ENCODE measurements at places on chromosomes 3 and 15. TPM values are rescaled to one million over a fixed set of nuclear protein-coding genes. Genes with fewer than 3 reads are reported as not detected.

The ASB14 gene
- polyA plus RNA-seq = not detected

The PRSS50 gene
- polyA plus RNA-seq = not detected

The TRIM42 gene
- not detected for polyA plus RNA-seq

The CYP1A2 gene
- polyA plus RNA-seq = 0.09 TPM

The CYP11A1 gene
- not detected for polyA plus RNA-seq

The RPP25 gene
- 0.62 TPM for polyA plus RNA-seq

The CD276 gene
- polyA plus RNA-seq = 62.9 TPM

The CCR3 gene
- polyA plus RNA-seq = 0.16 TPM

The UBA7 gene
- 10.4 TPM for polyA plus RNA-seq

The GOLGA8F gene
- polyA plus RNA-seq = not detected

The FEZF2 gene
- not detected for polyA plus RNA-seq

The GPR27 gene
- 0.14 TPM for polyA plus RNA-seq

- H3K27me3 ChIP-seq = no peaks in the 10 kb centered on the region
- H3K36me3 ChIP-seq = no peaks in the 10 kb centered on the region
- H3K4me1 ChIP-seq = peaks cover 2% of the 10 kb centered on the region
- no peak for DNase-seq
- H3K27ac ChIP-seq = no peak overlapping the region
Measured at GRCh38 chr3:94101860-94102259, 39.0 kb downstream of the NSUN3 start.

DNA sequence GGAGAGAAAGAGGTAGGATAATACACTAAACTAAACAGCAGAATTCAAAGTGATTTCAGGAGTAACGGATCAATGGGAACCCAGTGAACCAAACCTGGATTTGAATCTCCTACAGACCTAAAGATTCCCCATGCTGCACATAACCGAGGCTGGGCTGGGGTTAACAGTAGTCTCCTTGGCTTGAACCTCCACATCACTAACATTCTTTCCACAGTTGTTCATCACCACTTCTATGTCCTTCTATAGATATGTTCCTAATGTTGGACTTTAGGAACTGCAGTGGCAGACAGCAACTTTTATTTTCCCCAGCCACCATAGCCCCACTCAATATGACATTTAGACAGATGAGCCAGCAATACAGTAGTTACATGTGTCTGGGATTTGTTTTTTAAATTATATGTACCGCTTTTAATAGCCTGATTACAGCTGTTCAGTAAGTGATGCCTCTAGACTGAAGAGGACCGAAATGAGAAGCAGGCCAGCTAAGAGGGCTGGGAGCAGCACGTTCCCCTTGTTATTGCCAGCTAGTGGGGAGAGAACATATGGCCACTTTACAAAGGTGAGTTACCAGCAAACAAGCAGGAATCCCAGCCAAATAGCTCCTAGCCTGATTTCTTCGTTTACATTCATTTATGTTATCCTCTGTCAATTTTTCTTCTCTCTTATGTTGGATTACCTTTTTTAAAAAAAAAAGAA lies 472.6 kb upstream of the CDIN1 start:
- H3K36me3 ChIP-seq = no peaks in the 10 kb centered on the region
- no peak overlapping the region for H3K4me3 ChIP-seq
- no peaks in the 10 kb centered on the region for H3K4me1 ChIP-seq
- H3K27me3 ChIP-seq = no peaks in the 10 kb centered on the region

- peak; percentile 40 for DNase-seq
- H3K4me1 ChIP-seq = peaks cover 12% of the 10 kb centered on the region
- no peak overlapping the region for H3K4me3 ChIP-seq
- no peak overlapping the region for H3K27ac ChIP-seq
Measured at GRCh38 chr15:38398134-38398533, 55.8 kb upstream of the FAM98B start.

- peaks cover 2% of the 10 kb centered on the region for H3K4me1 ChIP-seq
- H3K27ac ChIP-seq = no peak overlapping the region
- no peaks in the 10 kb centered on the region for H3K27me3 ChIP-seq
Measured at GRCh38 chr3:134090031-134090430, 60.3 kb upstream of the SLCO2A1 start.

DNA sequence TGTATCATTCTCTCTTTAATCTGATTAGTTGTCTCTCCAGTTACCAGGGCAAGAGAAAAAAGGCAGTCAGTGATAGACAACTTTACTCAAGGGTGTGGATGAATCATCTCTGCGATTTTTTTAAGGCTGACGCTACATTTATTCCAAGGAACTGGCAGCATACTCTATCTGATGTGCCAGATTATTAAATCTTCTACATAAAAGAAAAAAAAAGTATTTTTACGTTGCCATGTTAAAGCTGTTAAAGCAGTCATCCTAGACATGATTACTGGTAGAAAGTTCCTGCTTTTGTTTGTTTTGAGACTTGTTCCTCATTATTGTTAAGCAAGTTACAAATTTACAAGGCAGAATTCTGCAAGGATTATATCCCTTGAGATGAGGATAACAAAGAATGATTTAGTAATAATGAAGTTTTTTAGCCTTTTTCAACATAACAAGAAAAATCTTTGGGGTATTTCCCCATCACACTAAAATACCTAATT lies 121.7 kb downstream of the CBLB start:
- peak; percentile 1 for DNase-seq
- no peaks in the 10 kb centered on the region for H3K27me3 ChIP-seq
- peaks cover 19% of the 10 kb centered on the region for H3K4me1 ChIP-seq
- peak overlapping the region; percentile 50 for H3K27ac ChIP-seq

- H3K4me1 ChIP-seq = peaks cover 13% of the 10 kb centered on the region
- H3K4me3 ChIP-seq = no peak overlapping the region
- H3K27ac ChIP-seq = no peak overlapping the region
- no peaks in the 10 kb centered on the region for H3K36me3 ChIP-seq
- DNase-seq = no peak
- no peaks in the 10 kb centered on the region for H3K27me3 ChIP-seq
Measured at GRCh38 chr15:72180761-72181324, 16.7 kb downstream of the GRAMD2A start.

DNA sequence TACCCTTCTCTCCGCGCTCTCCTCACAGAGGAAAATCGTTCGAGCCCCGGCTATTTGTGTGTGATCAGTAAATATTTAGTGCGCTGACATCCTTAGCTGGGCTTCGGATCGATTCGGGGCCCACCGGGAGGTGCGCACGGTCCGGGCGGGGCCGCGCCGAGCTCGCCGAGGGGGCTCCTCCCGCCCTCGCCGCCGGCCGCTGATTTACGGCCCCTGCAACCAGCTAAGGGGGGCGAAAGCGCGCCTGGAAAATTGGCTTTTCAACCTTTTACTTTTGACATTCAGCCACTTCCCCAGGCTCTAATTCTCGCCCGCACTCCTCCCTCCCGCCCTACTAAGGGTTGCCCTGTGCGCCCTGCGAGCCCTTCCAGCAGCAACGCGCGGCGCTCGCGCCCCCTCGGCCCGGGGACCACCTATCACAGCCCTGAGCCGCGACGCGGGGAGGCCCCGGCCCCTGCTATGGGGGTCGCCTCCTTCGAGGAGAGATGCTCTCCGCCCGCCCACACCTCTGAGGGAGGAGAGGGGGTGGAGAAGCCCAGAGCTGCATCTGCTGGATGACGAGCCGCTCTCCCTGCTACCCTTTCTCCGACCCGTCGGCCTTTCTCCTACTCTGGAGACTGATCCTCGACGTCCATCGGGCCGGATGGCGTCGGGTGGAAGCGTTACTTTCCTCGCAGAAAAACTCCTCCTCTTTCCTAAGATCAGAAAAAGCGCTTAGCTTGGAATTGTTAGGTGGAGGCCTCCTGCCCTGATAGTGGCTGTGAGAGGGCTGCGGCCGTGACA lies 7.8 kb upstream of the NR2F2 start:
- H3K4me1 ChIP-seq = peaks cover 19% of the 10 kb centered on the region
- H3K36me3 ChIP-seq = no peaks in the 10 kb centered on the region

DNA sequence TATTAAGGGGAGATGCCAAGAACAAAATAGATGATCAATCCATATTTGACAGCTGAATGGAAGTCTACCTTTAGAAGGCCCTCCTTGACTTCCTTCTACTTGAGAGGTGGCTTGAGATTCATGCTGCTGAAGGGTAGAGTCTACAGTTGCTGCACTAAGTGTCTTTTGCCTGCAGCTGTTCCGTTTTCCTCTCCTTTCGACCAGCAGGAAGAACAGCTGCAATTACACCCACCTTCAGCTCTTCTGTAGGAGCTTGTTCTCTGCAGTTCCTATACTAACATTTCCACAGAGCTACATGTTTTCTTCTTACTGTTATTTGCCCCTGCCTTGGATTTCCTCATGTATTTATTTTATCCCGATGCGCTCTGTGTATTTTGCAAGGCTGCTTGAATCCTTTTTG lies 79.1 kb downstream of the ARRDC4 start:
- no peaks in the 10 kb centered on the region for H3K27me3 ChIP-seq
- peaks cover 17% of the 10 kb centered on the region for H3K4me1 ChIP-seq
- no peak for DNase-seq
- H3K36me3 ChIP-seq = no peaks in the 10 kb centered on the region

- no peak for DNase-seq
- H3K4me3 ChIP-seq = no peak overlapping the region
- H3K4me1 ChIP-seq = no peaks in the 10 kb centered on the region
- H3K27me3 ChIP-seq = no peaks in the 10 kb centered on the region
- H3K36me3 ChIP-seq = no peaks in the 10 kb centered on the region
Measured at GRCh38 chr15:88073391-88073691, 183.2 kb downstream of the NTRK3 start.

DNA sequence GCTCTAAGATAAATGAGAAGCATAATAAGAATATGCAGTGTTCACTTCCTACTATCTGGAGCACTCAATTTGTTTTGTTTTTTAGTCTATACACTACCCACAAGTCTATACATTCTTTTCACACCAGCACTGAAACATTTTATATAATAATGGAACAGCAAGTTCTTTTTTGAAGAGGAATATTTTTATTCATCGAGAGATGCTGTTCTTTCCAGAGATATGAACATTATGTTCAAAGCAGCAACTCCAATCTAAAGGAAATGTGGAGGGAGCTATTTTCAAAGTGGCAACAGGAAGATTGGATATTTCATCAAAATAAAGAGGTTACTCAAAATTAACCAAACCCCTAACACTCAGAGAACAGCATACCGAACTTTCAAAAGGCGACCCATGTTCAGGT lies 16.4 kb upstream of the PYDC2 start:
- H3K36me3 ChIP-seq = no peaks in the 10 kb centered on the region
- DNase-seq = no peak
- H3K4me3 ChIP-seq = no peak overlapping the region
- H3K27me3 ChIP-seq = no peaks in the 10 kb centered on the region

DNA sequence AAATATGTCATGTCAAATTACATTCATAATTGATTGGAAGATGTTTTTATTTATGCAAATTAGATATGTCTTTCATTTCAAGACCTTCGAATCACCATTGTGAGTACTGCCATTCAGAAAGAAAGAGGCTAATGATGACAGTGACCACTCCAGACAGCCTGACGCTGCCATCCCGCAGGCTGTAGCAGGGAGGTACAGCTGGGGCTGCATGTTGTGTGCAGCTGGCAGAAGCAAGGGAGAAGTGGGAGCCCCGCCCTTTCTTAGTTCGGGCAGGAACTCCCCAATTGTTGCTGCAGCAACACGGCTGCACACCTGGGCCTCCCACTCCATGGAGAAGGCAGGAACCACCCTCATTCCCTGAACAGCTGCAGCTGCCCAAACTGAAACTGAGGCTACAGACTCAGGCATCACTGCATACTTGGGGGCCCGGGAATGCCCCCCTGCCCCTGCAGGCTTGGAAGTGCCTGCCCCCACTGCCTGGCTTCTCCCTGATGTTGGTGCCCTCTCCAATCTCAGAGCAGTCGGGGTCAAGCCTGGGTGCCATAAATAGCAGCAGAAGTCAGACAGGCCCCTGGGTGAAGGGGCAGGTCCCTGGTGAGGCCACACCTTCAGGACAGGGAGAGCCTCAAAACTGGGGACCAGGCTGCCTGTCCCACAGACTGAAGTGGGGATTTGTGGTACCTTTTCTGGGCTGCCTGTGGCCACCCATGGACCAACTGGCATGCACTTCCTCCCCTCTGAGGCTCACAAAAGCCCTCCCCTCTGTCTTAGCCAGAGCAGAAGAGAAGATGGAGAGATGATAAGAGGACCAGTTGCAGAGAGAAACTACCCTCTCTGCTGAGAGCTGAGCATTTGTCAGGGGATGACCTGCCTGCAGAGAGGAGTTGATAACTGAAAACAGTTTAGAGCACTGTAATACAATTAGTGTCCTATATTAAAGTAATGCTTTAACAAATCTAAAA lies 964.6 kb downstream of the SI start:
- H3K27me3 ChIP-seq = no peaks in the 10 kb centered on the region
- no peaks in the 10 kb centered on the region for H3K36me3 ChIP-seq
- no peaks in the 10 kb centered on the region for H3K4me1 ChIP-seq
- no peak for DNase-seq
- no peak overlapping the region for H3K4me3 ChIP-seq
- H3K27ac ChIP-seq = no peak overlapping the region

DNA sequence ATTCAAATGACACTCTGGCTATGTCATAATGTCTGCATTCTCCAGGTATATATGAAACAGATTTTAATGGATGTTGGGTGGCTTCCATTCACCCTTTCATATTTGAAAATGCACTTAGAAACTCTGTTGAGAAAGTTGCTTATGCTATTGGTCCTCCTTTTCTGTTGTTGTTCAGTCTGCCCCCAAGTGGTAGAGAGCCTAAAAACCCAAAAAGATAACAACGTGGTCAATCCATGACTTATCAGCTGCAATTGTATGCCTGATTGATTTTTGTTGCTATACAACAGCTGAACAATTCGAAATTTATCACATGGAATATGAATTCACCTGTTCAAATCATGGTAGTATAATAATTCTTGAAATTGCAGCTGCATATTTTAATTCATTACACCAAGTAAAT lies 279.8 kb downstream of the ROBO2 start:
- no peak for DNase-seq
- no peaks in the 10 kb centered on the region for H3K4me1 ChIP-seq
- H3K27me3 ChIP-seq = no peaks in the 10 kb centered on the region
- H3K4me3 ChIP-seq = no peak overlapping the region

- no peaks in the 10 kb centered on the region for H3K27me3 ChIP-seq
- no peak overlapping the region for H3K4me3 ChIP-seq
- H3K27ac ChIP-seq = no peak overlapping the region
- peaks cover 3% of the 10 kb centered on the region for H3K36me3 ChIP-seq
Measured at GRCh38 chr3:185024966-185025365, 127.9 kb downstream of the C3orf70 start.

- H3K27ac ChIP-seq = no peak overlapping the region
- H3K4me3 ChIP-seq = no peak overlapping the region
- peaks cover 24% of the 10 kb centered on the region for H3K4me1 ChIP-seq
- no peak for DNase-seq
- H3K27me3 ChIP-seq = no peaks in the 10 kb centered on the region
Measured at GRCh38 chr15:58465070-58465469, 33.3 kb downstream of the LIPC start.

- no peaks in the 10 kb centered on the region for H3K36me3 ChIP-seq
- no peak overlapping the region for H3K27ac ChIP-seq
- no peak for DNase-seq
- peaks cover 2% of the 10 kb centered on the region for H3K4me1 ChIP-seq
- H3K27me3 ChIP-seq = no peaks in the 10 kb centered on the region
Measured at GRCh38 chr3:30221619-30222018, 384.8 kb upstream of the TGFBR2 start.

- H3K4me1 ChIP-seq = peaks cover 61% of the 10 kb centered on the region
- DNase-seq = no peak
- H3K27me3 ChIP-seq = no peaks in the 10 kb centered on the region
- peak overlapping the region; percentile 70 for H3K4me3 ChIP-seq
- peak overlapping the region; percentile 86 for H3K27ac ChIP-seq
Measured at GRCh38 chr3:71062952-71063772, 520.4 kb downstream of the FOXP1 start.
